ENCODE measurements at places on chromosomes 1 and 21. TPM values are rescaled to one million over a fixed set of nuclear protein-coding genes. Genes with fewer than 3 reads are reported as not detected.
A peak's percentile ranks its signal among the peaks of the same experiment; 100 is the strongest.

Gene IL22RA1
- polyA plus RNA-seq = 5.1 TPM

Gene VSIG8
- polyA plus RNA-seq = 0.30 TPM

DNA sequence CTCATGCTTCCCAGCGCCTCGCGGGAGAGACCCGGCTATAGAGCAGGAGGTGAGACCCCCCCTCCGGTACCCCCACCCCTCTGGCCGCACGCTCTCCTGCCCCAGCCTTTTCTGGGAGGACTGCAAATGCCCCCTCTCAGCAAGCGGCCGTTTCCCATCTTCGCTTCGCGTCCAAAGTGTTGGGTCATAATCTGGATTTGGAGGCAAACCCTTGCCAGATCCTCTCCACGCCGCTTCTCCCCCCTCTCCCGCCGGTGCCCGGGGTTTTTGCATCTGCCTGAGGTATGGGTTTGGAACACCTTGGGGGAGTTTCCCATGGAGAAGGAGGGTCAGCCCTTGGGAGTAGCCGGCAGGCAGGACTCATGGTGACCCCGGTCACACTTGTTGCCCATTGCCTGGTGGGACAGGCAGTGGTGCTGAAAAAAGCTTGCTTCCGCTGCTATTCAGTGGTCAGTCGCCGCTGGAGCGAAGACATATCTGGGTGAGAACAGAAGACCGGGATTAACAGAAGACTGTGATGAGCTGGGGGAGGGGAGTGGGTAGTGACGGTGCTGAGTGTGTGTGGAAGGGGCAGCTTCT lies 935 bp downstream of the KCNK2 start:
- no peak for DNase-seq

DNA sequence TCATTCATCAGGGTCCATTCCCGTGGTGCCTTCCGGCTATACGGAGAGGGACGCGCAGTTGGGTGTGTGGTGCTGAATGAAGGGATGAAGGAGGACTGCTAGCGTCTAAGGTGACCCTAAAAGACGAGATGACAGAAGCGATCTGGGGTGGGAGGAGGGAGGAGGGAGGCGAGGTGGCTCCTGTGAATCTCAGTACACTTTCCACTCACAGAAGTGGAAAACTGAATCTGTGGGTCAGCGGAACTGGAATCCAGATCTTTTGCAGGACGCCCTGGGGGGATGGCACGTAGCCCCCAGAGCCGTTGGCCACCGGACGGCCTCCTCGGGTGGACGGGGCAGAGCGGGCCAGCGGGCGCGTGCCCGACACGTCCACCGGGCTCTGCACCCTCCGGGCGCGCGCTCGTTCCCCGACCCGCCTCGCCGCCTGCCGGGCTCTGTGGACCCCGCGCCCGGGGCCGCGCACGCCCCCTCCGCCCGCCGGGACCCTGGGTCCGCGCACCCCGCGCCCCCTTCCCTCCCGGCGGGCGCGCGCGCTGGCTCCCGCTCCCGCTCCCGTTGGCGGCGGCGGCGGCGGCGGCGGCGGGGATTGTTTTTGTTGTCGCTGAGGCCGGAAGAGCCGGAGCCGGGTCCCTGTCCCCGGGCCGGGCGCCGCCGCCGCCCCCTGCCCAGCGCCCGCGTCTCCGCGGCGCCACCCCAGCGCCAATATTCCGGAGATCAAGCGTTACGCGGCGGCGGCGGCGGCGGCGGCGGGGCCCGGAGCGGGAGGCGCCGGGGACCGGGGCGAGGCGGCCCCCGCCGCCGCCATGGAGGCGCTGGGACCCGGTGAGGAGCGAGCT lies at the start of gene AGO4:
Gene AGO4 (plus strand): TSS at position 403 of the 836 bp plus-strand sequence. CDS start 401 bp downstream, at position 804.
- peak; percentile 48 for DNase-seq

GRCh38 chr1:169160845-169161495 lies 54.5 kb downstream of the ATP1B1 start:
- no peak for DNase-seq

- DNase-seq = no peak
These were observed 6.7 kb downstream of the SFPQ start for GRCh38 chr1:35186239-35186638.

DNA sequence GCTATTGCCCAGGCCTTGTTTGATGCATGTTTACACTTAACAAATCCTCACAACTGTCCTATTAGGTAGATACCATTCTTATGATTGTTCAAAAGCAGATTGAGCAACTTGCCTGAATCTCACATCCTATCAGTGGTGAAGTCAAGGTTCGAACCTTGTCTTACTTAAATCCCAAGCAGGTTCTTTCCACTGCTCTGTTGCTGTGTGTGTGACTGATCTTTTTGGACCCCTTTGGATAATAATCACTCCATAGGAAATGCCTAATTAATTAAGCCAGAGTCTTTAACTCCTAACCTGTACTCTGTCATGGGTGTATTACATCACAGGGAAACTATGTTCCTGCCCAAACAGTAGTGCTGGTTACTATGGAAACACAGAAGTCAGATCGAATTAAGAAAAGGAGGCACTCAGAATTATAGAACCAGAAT lies 84.2 kb downstream of the SPATA46 start:
- no peak for DNase-seq

- no peak for DNase-seq
These were observed 5.8 kb downstream of the PRDM16 start for GRCh38 chr1:3074800-3075199.

GRCh38 chr1:88897070-88897730 lies 5.8 kb upstream of the GTF2B start:
- DNase-seq = no peak

DNA sequence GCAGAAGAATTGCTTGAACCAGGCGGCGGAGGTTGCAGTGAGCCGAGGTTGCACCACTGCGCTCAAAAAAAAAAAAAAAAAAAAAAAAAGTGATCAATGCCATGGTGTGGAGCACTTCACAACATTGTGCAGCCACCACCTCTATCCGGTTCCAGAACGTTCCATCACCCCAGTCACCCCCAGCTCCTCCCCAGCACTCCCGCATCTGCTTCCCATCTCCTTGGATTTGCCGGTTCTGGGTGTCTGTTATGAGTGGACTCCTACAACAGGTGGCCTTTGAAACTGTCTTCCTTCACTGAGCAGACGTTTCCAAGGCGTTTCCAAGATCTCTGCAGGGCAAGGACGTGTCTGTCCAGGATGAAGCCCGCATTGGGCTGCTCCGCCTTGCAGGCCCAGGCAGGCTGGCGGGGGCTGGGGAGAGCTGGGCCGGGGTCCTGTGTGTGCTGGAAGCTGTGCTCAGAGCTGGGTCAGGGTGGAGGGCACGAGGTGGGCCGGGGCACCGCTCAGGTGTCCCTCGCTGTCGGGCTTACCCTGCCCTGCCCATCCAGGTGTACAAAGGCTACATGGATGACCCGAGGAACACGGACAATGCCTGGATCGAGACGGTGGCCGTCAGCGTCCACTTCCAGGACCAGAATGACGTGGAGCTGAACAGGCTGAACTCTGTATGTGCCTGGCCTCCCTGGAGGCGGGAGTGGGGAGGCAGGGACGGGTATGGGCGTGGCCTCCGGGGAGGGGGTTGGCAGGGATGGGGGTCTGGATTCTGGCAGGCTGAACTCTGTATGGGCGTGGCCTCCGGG lies 14.9 kb upstream of the LRRC3 start:
- no peak for DNase-seq

DNA sequence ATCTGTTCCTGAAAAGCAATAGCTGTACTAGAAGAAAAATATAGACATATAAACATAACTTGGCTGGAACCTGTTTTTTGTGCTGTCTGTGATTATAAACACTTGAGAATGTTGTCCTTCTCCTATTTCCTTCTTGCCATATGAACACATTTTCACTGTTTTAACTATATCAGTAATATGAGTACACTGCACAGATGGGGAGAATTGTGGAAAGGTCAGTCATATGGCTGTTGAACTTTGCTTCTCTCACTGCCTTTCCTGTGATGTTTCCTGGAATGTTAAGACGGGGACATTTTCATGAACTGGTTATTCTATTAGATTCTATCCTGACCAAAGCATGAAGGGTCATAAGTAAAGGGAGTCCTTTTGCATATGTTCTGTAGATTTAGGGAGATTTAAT lies 24.9 kb downstream of the HMCN1 start:
- no peak for DNase-seq

All from renal cortex interstitium (tissue), 15 donors.